ENCODE measurements at places on chromosomes 12 and 14.

- DNase-seq: no peak
Measured at GRCh38 chr12:102468261-102468915, 12.0 kb downstream of the IGF1 start.

GRCh38 chr12:132828706-132829534, at the start of gene GOLGA3:
Gene GOLGA3 (minus strand): TSS chr12:132828869. CDS start chr12:132822128, 6,741 bp downstream.
- peak; percentile 94 for DNase-seq

GRCh38 chr14:92160619-92161018, 38.9 kb downstream of the CPSF2 start:
- DNase-seq: no peak

DNA sequence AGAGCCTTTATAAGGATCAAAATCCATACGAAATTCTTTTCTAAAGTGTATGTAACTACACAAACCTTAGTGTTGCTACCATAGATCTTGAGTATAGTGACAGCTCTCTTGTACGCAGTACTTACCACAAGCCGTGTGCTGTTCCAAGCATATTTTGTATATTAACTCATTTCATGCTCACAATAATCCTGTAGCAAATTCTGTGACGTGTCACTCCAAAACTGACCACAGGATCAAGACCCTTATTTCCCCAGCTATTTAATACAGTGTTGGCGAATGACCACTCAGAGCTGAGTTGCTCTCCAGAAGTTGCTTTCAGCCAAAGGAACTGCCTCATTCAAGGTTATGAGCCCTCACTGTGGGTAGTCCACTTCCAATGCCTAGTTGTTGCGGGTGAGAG, 169.8 kb downstream of the BTG1 start:
- no peak for DNase-seq

GRCh38 chr14:104331871-104332605, 193.7 kb downstream of the KIF26A start:
- DNase-seq: no peak

GRCh38 chr14:89805501-89805900, 149.0 kb downstream of the EFCAB11 start:
- DNase-seq: no peak

- DNase-seq: no peak
Measured at GRCh38 chr14:99986396-99986795, 78.8 kb upstream of the EVL start.

DNA sequence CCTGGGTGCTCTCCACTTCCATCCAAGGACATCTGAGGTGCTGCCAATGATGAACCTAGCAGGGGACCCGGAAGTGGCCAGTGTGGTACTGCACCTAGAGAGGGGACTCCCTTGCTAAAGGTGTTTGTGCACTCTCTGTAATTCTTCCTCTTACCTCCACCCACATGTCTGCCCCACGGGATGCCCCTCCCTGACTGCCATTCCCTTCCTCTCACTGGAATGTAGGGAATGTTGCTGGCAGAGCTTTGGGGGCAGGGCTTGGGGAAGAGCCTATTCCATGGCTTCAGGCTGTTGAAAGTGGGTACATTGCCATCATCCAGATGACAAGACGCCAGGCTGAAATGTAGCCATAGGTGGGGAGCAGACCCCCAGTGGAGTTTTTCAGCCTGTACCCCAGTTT, 153.2 kb downstream of the SMOC1 start:
- no peak for DNase-seq

- DNase-seq: no peak
Measured at GRCh38 chr14:20583908-20584307, 3.9 kb downstream of the RNASE11 start.

DNA sequence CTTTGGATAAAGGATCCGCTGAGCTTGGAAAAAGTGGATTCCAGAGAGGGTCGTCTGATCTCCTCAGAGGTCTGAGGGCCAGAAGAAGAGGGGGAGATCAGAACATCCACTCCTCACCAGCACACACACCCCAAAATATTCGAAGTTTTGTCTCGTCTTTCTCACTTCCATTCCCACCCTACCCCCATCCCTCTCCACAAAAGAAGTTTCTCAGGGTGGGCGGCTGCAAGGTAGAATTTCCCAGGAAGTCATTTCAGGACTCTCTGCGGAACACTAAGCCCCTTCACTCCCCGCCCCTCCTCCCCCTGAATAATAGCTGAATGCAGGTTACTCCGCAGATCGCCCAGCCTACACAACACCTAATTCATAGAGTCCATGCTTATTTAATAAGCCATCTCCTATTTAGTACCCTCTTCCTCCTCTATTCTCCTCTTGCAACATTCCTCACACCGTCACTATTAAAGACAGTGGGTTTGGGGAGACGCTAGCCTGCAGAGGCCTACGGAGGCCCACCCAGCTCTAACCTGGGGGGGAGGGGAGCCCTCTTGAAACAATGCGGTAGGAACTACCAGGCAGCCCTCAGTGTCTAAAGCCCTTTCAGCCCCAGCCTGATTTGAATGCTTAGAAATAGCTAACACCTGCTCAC, 649 bp upstream of the SALL2 start:
- no peak for DNase-seq

- DNase-seq: no peak
Measured at GRCh38 chr12:24560831-24561271, 388.1 kb downstream of the BCAT1 start.

DNA sequence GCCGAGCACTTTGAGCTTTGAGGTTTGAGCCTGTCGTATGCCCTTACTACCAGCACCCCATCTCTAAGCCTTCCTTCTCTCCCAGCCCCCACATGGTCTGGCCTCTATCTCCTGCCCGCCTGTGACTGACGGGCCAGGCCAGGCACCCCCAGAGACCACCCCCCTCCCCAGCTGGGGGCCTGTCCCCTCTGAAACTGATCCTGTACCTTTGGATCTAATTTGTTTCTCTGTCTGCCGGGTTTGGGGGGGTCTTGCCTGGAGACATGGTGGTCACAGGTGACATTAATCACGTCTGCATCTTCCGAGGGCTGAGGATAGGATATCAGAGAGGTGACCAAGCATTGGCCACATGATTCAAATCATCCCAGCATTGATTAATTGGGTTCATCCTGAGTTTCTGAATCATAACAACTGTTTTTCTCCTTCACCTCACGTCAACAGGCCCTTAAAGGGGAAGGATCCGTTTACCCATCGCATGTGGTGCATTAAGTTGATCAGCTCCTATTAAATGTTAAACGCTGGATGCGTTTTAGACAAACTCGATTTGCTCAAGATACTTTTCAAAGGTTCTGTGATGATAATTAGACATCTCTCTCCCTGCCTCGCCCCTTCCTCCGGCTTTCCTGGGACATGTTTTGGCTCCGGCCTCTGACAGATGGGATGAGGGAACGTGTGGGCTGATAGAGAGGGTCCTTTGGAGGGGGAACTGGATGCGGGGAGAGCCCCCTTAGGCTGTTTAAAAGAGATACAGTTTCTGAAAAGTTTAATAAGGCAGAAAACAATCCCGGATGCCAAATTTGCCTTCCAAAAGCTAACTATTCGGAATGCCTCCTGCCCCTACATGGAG, 63.3 kb upstream of the TBX3 start:
- no peak for DNase-seq

- DNase-seq: no peak
Measured at GRCh38 chr14:90449411-90449810, 52.6 kb downstream of the CALM1 start.

DNA sequence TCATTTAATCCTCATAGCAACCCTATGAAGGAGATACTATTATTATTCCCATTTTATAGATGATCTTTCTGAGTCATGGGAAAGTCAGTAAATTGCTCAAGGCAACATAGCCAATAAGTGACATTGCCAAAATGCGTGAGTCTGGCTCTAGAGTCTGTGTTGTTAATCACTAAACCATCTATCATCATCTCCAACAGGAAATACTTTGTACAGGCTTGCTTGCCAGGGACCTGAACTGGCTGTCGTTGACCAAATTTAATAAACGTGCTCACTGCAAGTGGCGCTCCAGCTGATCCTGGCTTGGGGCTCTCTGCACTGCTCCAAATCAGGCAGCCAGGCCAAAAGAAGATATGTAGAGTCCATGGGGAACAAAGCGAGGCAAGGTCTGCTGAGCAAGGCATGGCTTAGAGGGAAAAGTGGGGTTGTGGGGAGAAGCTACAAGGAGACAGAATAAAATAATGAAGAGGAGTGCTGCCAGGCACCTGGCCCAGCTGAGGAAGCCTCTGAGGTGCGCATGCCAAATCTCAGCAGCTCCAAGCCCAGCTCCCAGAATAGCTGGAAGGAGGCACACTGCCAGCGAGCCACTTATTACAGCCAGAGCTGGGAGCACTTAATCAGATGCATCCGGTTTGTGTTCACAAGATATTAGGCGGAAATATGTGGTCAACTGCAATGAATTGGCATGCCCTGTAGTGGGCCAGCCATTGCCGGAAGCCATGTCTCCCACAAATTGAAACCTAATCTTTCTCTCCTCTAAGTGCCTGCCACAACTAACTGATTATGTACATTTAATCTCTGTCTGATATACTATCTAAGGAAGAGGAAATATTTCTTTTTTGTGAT, 43.3 kb upstream of the PTPRO start:
- DNase-seq: no peak

DNA sequence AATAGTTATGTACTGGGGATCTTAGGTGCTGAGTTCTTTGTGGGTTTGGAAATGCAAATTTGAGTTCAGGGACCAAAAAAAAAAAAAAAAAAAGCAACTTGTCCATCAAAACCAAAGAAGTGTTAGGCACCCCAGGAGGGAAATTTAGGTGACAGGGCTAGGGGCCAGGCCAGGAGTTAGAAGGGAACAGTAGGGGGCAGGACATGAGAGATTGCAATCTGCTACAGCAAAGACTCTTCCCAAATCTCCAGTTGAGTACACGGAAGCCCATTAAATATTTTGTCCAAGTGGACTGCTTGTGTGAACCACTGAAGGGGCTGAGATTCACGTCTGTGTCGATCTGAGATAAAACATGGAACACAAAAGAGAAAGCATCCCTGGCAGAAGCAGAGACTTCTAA, 52.8 kb downstream of the TSPAN19 start:
- DNase-seq: no peak

DNA sequence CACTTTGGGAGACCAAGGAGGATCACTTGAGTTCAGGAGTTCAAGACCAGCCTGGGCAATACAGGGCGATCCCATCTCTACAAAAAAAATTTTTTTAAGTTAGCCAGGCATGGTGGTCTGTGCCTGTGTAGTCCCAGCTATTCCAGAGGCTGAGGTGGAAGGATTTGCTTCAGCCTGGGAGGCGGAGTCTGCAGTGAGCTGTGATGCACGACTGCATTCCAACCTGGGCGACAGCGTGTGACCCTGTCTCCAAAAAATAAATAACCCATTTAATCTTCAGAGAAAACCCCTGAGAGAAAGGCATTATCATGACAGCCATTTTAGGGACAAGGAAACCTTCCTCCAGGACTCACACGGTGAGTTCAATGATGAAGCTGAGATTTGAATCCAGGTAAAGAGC, 3.7 kb upstream of the FKBP4 start:
- no peak for DNase-seq

DNA sequence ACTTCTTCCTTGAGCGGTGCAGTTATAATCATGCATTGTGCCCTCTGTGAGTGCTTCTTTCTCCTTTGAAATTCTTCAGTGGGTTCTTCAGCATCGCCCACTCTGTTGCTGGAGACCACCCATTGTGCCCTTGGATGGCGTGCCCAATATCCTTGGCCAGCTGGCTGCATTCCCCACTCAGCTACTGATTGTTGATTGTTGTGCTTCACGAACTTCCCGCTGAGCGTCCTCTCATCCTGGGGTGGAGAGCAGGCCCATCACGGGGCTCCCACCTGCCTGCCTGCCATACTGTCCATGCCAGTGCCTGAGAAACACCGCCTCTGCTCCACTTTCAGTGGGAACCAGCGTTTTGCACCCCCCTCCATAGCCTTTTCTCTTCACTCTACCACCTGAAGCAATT, 8.6 kb upstream of the SSTR1 start:
- DNase-seq: no peak

- DNase-seq: no peak
Measured at GRCh38 chr14:57729208-57730187, 136.4 kb downstream of the SLC35F4 start.

GRCh38 chr12:12686925-12687324, 9.1 kb downstream of the GPR19 start:
- no peak for DNase-seq

DNA sequence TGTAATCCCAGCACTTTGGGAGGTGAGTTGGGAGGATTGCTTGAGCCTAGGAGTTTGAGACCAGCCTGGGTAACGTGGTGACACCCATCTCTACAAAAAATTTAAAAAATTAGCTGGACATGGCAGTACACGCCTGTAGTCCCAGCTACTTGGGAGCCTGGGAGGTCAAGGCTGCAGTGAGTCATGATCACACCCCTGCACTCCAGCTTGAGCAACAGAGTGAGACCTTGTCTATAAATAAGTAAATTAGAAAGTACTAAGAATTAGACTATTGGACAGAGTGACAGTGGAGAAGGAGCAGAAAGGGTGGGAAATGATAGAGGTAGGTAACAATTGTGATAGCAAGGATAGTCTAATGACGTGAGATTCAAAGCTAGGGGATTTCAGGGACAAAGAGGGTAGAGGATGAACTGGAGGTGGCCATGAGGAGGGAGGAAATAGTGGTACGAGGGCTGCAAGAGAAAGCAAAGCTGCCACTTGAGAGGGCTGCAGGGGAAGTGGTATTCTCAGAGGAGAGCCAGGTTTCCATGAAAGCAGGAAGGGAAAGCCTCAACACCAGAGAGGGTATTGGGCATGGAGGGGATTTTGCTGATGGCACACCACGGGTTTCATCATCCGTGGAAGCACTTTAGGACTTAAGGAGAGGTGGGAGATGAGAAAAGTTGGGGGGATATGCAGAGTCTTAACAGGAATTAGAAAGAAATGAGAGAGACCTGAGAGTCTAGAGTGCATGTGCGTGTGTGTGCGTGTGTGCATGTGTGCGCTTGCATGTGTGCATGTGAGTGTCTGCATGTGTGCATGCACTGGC, 85.6 kb downstream of the SYNE2 start:
- no peak for DNase-seq

DNA sequence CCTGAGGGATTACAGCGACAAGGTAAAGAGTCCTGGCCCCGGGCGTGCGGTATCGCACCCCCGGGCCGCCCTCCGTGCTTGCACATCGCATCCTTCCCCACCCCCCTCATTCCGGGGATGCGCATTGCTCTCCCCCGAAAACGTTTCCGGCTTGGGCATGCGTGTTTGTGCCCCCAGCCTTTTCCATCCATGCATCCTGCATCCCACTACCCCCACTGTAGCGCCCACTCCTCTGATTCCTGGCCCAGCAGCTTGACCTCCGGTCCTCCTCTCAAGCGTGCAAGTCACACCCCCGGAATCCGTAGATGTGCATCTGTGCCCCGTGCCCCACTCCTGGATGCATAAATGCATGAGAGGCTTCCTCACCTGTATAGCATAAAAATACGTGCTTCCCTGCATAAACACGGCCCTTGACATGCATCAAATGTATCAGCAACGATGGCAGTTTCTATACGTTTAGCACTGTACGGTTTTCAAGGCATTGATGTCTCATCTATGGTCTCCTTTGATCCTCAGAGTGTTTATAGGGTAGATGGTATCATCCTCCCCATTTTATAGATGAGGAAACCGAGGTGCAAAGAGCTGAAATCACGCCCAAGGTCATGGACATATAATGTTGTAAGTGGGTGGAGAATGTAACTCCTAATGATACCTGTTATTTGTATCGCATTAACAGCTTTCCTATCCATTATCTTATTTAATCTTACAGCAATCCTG, 484 bp downstream of the RIC8B start:
- no peak for DNase-seq

- DNase-seq: no peak
Measured at GRCh38 chr14:23326491-23327332, 5.5 kb downstream of the PABPN1 start.

GRCh38 chr12:104462931-104463339, 6.2 kb downstream of the CHST11 start:
- DNase-seq: no peak

GRCh38 chr14:55913324-55914025, 204.7 kb upstream of the PELI2 start:
- no peak for DNase-seq

GRCh38 chr12:54704202-54704601, 56.0 kb upstream of the DCD start:
- no peak for DNase-seq

Data from activated CD4-positive, alpha-beta T cell treated with anti-CD3 and anti-CD28 coated beads for 1 hour (primary cell).